DND-41 (cell line): ENCODE measurements at places on chromosomes 5 and 9.

DNA sequence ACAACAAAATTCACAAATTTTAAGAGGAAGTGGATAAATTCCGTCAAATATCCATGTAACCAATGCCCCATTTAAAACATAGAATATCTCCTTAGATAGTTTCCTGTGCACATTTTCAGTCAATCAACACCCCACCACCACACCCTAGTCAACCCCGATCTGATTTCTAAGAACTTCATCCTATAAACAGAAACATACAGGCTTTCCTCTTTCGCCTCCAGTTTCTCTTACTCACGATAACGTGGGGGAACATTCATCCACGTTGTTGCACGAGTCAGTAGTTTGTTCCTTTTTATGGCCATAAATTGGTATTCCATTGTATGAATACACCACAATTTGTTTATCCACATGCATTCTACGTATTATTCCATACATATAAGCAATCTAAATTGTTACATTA is 35.6 kb upstream of the TRIO start:
- H3K27ac ChIP-seq = no peak overlapping the region
- no peaks in the 10 kb centered on the region for H3K4me1 ChIP-seq
- no peaks in the 10 kb centered on the region for H3K27me3 ChIP-seq

- peaks cover 26% of the 10 kb centered on the region for H3K4me1 ChIP-seq
- H3K27me3 ChIP-seq = peaks cover 30% of the 10 kb centered on the region
- H3K36me3 ChIP-seq = no peaks in the 10 kb centered on the region; the same call in 1 of the 2 replicates
- H3K4me3 ChIP-seq = no peak within 1 kb of the TSS
These were observed at the start of gene CFAP77 for GRCh38 chr9:132409828-132410528. CFAP77 (plus strand) TSS chr9:132410211; CDS start chr9:132410272, 61 bp downstream.

DNA sequence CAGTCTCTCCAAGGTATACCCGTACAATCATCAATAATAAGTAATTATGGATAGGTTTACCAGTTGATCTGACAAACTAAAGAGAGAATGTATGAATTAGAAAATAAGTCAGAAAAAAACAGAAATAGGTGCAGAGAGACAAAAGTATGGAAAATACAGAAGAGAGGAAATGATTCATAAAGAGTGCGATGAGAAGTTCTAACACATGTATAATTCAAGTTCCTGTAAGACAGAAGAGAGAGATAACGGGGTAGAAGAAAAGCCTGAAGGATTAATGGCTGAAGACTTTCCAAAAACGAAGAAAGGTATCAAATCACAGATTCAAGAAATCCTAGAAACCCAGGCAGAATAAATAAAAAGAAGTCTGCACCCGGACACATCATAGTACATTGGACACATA is 16.2 kb upstream of the SMU1 start:
- no peaks in the 10 kb centered on the region for H3K27me3 ChIP-seq
- H3K4me3 ChIP-seq = no peak overlapping the region
- no peaks in the 10 kb centered on the region for H3K36me3 ChIP-seq
- no peaks in the 10 kb centered on the region for H3K4me1 ChIP-seq
- no peak for DNase-seq

GRCh38 chr5:125409234-125409860 is 662.9 kb upstream of the ZNF608 start:
- peak overlapping the region; percentile 29; the same call in 1 of the 2 replicates for H3K27ac ChIP-seq
- no peaks in the 10 kb centered on the region for H3K27me3 ChIP-seq
- no peak overlapping the region for H3K4me3 ChIP-seq
- no peak for DNase-seq
- H3K36me3 ChIP-seq = no peaks in the 10 kb centered on the region
